ENCODE measurements at places on chromosomes 12 and 14.

- no peak for DNase-seq
Measured at GRCh38 chr12:89082370-89082753, 269.9 kb downstream of the DUSP6 start.

DNA sequence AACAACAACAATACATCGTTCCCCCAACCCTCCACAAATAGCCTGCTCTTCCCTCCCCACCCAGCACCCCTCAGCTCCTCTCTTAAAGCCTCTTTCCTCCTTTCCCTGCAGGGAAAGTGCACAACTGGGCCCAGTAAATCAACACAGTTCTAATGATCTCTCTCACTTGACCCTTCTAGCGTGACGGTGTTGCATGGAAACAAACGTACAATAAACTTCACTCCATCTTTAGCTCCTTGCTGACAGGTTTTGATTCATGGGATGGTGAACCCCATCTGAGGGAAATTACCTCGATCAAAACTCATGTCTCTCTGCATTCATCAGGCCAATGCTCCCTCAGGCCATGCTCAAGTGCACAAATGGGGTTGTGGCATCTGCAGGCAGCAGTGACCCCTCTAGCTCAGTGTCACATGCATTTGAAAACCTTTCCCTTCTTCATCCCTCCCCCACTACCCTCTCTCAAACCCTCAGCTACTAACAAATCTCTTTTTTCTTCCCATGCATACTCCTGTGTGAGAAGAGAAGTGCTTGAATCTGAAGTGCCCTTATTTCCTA lies 22.9 kb downstream of the GDF11 start:
- no peak for DNase-seq

DNA sequence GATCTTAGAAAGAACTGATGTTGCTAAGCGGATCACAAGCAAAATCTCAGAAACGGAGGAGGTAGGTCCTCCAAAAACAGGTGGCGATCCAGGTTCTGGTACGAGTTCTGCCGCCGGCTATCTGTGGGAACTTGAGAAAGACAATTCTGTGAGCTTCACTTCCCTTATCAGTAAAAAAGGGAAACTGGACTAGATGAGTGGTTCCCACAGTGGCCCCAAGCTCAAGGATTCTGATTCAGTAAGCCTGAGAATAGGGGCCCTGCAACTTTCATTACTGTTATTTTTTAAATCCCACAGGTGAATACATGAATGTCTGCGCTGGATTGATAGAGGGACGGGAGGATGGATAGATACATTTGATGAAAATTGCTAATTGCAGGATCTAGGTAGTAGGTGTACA lies 160.2 kb downstream of the PPM1H start:
- no peak for DNase-seq

GRCh38 chr14:100737526-100737925 lies 10.8 kb downstream of the DLK1 start:
- DNase-seq = no peak

DNA sequence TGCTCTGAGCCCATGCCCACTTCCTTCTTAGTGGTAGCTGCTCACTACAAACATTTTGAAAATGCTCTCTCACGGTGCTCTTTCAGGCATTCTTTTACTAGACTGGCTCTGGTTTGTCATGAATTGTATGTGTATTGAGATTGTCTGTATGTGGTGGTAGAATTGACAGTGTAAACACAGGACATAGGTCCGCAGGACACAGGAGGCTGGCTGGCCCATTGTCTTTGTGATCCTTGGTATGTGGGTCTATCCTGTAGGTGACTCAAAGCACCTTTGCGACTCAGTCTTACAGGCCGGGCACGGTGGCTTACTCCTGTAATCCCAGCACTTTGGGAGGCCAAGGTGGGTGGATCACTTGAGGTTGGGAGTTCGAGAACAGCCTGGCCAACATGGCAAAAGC lies 250.9 kb downstream of the C12orf75 start:
- DNase-seq = no peak

DNA sequence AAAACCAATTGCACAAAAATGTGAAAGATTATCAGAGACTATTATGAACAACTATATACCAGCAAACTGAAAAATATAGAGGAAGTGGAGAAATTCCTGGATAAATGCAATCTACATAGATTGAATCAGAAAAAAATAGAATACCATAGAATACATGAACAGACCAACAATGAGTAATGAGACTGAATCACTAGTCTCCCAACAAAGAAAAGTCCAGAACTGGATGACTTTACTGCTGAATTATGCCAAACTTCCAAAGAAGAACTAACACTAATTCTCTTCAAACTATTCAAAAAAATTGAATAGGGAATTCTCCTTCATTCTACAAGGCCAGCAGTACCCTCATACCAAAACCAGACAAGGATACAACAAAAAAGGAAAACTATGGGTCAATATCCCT lies 60.6 kb downstream of the GUCY2C start:
- no peak for DNase-seq

DNA sequence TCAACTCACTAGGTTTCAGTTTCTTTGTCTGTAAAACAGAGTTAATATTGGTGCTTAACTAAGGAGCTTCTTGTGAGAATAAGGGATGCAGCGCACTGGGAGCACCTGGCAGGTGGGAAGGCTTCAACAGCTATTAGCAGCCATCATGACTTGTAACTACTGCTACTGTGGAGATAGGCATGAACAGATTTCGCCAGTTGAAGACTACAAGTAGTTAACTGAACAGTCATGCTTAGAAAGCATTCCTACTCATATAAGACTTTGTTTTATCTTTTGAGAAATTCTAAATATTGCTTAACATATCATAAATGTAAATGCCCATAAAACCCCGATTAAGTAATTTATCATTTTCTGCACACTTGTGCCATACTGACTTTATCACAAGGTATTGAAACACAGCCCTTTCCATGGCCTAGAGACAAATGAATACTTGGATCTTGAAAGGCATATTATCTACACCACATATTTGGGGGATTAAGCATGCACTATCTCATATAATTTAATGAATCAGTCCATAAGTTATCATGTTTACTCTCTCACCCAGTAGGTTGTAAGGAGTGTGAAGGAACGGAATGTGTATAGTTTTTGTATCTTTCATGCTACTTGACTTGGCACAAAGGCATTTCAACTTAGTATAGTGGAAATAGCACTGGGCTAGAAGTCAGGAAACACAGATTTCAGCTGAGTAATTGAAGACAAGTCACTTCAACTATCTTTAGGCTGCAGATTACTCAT lies 16.1 kb downstream of the NTN4 start:
- DNase-seq = no peak

DNA sequence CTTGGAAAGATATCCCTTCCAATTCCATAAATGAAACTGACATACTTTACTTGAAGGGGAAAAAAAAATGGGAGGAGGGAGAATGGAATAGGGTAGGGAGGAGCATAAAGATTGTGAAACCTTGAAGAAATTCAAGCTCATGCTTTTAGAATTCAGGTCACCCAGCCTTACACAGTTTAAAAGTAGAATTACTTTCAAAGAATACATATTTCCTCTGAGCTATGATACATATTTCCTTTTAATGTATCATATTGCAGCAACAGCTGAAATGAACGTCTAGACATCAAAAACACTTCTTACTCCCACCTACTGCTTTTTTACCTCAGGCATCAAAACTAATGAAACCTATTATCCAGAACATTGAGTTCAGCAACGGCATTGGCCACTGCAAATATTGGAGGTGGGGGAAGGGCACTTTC lies 156.0 kb downstream of the MED13L start:
- no peak for DNase-seq

DNA sequence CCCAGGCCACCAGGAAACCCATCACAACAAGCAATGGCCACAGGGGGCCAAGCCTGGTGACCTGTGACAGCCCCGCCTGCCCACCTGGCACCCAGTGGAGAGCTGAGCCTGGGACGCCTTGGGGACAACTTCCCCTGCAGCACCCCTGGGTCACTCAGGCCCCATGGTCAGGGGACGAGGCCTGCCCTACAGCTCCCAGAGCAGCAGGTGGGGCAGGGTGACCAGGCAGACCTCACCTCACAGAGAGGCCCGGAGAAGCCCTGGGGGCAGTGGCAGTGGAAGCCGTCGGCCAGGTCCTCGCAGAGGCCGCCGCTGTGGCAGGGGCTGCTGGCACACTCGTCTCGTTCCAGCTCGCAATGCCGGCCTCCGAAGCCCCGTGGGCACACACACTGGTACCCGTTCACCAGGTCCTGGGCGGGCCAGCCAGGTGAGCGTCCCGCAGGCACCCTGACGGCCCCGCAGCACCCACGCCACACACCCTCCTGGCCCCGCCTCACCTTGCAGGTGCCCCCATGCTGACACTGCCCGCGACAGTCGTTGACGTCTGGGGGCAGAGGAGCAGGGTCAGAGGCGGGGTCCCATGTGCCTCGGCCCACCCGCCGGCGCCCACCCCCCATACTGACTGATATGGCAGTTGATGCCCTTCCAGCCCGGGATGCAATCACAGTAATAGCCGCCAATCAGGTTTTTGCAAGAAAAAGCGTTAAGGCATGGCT lies 18.1 kb downstream of the JAG2 start:
- DNase-seq = no peak

DNA sequence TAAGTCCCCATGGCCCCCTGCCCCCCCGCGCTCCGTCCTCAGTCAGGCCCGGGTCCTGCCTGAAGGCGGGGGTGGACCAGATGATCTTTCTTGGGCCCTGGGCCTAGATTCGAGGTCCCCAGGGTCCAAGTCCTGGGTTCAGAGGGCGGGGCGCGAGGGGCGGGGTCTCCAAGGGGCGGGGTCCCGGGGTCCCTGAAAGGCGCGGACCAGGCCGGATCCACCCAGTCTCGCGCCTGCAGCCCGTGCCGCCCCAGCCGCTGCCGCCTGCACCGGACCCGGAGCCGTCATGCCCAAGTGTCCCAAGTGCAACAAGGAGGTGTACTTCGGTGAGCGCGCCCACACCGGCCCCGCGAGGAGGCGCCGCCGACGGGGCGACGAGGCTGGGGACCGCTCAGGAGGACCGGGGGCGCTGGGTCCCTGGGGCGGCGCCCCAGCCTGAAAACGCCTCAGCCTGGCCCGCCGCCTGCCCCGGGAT lies 325 bp downstream of the CRIP1 start:
- DNase-seq = no peak

- peak; percentile 58 for DNase-seq
Measured at GRCh38 chr12:78062786-78063185, 232.1 kb downstream of the NAV3 start.

DNA sequence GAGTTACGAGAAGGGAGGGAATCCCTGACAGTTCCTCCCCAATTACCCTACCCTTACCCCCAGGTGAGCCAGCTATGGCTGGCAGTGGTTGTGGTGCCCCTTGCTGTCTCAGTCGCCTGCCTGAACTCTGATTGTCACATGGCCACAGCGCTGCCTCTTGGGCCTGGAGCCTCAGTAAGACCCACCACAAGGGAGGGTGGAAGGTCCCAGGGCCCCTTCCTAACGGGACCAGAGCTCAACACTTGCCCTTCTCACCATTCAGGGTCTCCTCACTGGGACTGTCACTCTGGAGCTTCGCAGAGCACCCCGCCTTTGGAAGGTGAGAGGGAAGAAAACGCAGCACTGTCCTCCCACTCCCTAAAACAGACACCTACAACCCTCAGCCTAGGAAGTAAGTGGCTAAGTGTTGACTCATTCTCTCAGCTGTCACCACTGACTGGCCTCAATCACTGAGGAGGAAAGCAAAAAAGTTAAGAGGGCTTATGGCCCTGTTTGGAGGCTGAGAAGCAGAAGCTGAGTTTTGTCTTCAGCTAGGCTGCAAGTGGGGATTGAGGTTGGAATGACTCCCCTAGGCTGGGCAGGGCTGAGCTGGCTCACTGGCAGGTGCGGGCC lies 1.0 kb downstream of the TMEM253 start:
- no peak for DNase-seq

DNA sequence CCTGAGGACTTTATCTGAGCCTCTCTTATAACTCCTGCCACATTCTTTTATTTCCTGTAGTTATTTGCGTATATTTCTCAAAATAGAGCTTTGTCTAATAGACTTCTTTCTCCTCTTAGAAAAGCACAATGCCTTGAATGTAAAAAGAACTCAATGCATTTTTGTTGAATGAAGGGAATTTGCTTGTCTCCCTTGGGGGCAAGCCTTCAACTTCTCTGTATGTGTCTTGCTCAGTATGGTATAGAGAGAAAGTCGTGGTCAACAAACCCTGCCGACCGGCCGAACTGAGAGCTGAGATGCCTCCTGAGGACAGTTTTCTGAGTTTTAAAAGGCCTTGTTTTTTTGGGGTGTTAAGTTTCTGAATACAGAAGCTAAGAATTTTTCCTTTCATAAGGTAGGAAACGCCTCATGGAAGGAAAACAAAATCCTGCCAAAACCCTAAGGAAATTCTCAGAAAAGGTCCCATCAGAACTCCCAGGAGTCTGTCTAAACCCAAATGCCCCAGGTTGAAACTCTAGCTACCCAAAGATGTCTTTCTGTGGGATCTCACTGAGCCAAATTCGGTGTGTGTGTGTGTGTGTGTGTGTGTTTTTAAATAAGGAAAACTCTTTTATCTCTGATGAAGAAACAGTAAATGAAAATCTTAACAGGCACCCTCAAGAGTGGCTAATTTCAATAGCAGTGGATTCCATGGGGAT lies 136.6 kb downstream of the C12orf75 start:
- no peak for DNase-seq

DNA sequence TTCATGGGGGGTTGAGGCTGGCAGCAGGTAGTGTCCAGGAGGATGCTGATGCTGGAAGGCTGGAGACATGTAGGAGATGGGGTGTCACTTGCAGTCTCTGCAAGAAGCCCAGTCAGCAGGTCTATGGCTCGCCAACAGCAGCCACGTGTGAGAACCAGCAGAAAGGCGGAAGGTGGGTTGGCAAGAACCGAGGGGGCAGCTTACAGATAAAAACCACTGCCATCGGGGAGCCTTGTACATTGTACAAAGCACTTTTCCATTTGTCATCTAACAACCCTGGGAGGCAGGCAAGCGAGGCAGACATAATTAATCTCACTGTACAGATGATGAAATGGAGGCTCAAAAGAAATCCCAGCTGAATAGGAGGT lies 167.2 kb downstream of the KCNA5 start:
- DNase-seq = no peak

DNA sequence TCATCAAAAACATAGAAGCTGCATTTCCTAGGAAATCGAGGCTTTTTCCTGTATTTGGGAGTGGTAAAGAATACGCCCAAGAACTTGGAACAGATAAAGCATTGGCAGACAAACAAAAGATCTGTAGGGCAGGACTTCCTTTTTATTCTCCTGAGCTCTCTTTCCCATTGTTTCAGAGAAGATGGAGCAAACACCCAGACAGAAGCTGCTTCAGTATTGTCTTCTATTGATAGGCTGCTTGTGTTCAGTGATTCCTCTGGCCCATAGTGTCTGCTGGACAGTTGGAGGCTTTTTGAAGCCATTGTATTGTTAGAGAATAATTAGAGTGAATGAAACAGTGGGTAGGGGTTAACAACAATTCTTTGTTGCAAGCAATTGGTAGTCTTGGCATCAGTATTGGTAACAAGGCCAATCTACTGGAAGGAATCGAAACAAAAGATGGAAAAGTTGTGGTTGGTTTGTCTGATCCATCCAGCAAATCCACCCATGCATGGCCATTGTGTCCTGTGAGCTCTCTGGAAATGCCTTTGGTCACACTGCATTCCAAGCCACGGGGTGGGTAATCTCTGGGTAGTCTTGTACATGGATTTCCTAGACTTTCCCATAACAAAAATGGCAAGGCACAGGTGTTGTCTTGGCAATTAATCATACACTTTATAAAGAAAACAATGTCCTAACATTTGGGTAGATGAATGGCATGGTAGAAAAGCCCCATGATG lies 424.8 kb downstream of the RAD51B start:
- DNase-seq = no peak

Data from glomerular endothelial cell (primary cell).